ENCODE measurements at places on chromosomes 1 and 21.

DNA sequence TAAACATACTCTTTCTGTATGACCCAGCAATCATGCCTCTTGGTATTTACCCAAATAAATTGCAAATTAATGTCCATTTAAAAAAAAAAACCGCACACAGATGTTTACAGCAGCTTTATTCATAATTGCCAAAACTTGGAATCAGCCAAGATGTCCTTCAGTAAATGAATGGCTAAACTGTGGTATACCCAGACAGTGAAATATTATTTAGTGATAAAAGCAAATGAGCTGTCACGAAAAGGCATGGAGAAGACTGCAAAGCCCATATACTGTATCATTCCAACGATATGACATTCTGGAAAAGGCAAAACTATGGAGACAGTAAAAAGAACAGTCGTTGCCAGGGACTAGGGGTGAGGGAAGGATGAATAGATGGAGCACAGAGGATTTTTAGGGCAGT is 77.0 kb upstream of the FAM20B start:
- H3K4me1 ChIP-seq = peaks cover 44% of the 10 kb centered on the region
- no peak overlapping the region for H3K4me3 ChIP-seq
- no peak for ATAC-seq
- H3K27ac ChIP-seq = no peak overlapping the region
- H3K27me3 ChIP-seq = no peaks in the 10 kb centered on the region

GRCh38 chr1:23752909-23753308 is 9.6 kb downstream of the ELOA start:
- H3K27ac ChIP-seq = no peak overlapping the region
- H3K4me1 ChIP-seq = no peaks in the 10 kb centered on the region
- ATAC-seq = no peak
- no peaks in the 10 kb centered on the region for H3K27me3 ChIP-seq
- H3K4me3 ChIP-seq = no peak overlapping the region

- peaks cover 9% of the 10 kb centered on the region for H3K4me1 ChIP-seq
- peak; percentile 79 for ATAC-seq
- peak overlapping the region; percentile 74 for H3K27ac ChIP-seq
- H3K4me3 ChIP-seq = no peak overlapping the region
- H3K27me3 ChIP-seq = no peaks in the 10 kb centered on the region
Measured at GRCh38 chr1:204417074-204417997, 5.7 kb upstream of the PPP1R15B start.

- ATAC-seq = no peak
- H3K4me3 ChIP-seq = no peak overlapping the region
- no peaks in the 10 kb centered on the region for H3K36me3 ChIP-seq
- no peak overlapping the region for H3K27ac ChIP-seq
Measured at GRCh38 chr1:201125019-201125418, 2.0 kb downstream of the ASCL5 start.

- H3K36me3 ChIP-seq = no peaks in the 10 kb centered on the region
- no peak for ATAC-seq
- H3K4me1 ChIP-seq = no peaks in the 10 kb centered on the region
Measured at GRCh38 chr1:3022511-3022973, 1.3 kb downstream of the ACTRT2 start.

GRCh38 chr1:228338521-228339051 is 68.0 kb downstream of the TRIM11 start:
- no peak overlapping the region for H3K27ac ChIP-seq
- no peaks in the 10 kb centered on the region for H3K36me3 ChIP-seq
- H3K4me3 ChIP-seq = no peak overlapping the region

- ATAC-seq = no peak
- H3K27ac ChIP-seq = no peak overlapping the region
- H3K36me3 ChIP-seq = no peaks in the 10 kb centered on the region
- H3K27me3 ChIP-seq = no peaks in the 10 kb centered on the region
Measured at GRCh38 chr1:8194481-8195227, 123.3 kb upstream of the SLC45A1 start.

DNA sequence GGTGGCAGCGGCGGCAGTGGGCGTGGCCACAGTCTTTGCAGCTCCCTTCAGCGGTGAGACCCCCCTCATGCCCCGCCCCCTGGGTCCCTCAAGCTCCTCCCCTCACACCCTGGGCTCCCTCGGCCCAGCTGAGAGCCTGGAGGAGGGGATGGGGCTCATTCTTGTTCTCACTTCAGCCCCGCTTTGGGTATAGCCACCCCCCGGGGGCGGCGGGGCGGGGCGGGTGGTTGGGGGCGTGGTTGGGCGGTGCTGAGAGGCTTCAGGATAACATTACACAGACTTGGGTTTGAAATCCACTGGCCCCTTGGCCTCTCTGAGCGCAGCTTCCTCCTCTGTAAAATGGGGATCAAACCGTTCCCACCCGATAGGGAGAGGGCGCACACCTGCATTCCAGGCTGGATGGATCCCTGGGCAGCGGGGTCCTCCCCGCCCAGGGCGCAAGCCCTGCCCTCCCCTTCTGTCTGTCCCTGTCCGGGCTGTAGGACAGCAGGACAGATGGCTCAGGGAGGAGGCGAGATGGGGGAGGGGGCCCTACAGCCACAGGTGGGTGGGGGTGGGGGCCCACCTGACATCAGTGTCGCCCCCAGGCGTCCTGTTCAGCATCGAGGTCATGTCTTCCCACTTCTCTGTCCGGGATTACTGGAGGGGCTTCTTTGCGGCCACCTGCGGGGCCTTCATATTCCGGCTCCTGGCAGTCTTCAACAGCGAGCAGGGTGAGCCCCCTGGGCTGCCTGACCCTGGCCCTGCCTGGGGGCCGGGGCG is 5.1 kb downstream of the CLCNKA start:
- H3K4me1 ChIP-seq = peaks cover 9% of the 10 kb centered on the region
- H3K27me3 ChIP-seq = no peaks in the 10 kb centered on the region
- peak overlapping the region; percentile 0 for H3K4me3 ChIP-seq

Data from gastroesophageal sphincter (tissue), 4 donors.